Muscle of arm (tissue), 14 donors: ENCODE measurements at places on chromosomes 12 and 14. TPM values are rescaled to one million over a fixed set of nuclear protein-coding genes. Genes with fewer than 3 reads are reported as not detected.
A peak's percentile ranks its signal among the peaks of the same experiment; 100 is the strongest.

PLCZ1 gene
- polyA plus RNA-seq = not detected

GRCh38 chr14:61188978-61189808 lies 91.9 kb downstream of the TMEM30B start:
- peak; percentile 66 for DNase-seq

GRCh38 chr14:70289138-70289537 lies 70.3 kb downstream of the COX16 start:
- no peak for DNase-seq

GRCh38 chr12:132646850-132647249 lies 28.3 kb downstream of the P2RX2 start:
- DNase-seq = no peak

DNA sequence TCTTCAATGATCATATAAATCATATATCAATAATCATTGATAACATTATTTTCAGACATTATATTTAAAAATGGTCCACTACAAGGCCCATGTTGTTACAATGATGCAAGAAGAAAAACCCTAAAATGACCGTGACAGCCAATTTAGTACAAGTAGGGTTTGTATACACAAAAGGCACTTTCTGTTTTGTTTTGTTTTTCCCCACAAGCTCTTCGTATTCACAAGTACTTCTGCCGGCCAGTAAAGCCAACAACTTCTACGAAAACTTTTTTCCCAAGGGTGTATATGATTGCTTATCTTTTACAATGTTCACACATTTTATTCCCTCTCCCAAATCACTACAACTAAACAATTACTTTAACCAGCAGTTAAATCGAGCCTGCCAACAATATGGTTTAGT lies 9.6 kb downstream of the PTPRB start:
- no peak for DNase-seq

GRCh38 chr14:95944462-95944861 lies 67.8 kb downstream of the TUNAR start:
- no peak for DNase-seq

TCL1B gene
- polyA plus RNA-seq = not detected

DNA sequence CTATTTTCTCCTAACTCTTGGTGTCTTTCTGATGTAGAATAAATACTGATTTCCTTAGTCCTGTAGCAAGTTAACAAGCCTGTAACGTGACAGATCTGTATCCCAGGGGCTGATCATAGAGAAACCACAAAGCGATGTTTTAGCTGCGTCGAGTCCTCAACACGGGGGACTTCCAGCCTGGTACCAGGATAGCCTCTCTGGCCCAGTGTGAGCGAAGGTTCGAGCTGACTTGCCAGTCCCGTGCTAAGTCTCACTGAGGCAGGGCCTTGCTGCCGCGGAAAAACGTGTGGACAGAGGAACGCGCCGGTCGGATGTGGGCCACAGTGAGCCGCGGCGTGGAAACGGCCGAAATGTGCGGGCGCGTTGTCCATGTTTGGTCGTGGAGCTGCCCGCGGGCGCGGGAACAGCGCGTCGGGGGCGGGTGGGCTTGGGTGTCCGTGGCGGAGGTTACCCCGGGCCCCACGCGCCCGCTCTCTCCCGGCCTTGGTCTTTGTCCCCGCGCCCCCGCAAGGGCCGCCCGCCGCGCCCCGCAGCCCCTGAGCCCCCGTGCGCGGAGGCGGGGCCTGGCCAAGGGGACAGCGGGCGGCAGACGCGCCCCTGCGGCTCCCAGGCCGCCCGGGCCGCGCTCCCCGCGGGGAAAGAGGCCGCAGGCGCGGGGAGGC lies 531 bp upstream of the EML1 start:
- DNase-seq = no peak

SNAPC1 gene
- polyA plus RNA-seq = 6.0 TPM

- no peak for DNase-seq
Measured at GRCh38 chr14:102951034-102951433, 28.6 kb downstream of the AMN start.

EGLN3 gene
- polyA plus RNA-seq = 87.5 TPM

- peak; percentile 10 for DNase-seq
Measured at GRCh38 chr12:104339663-104340062, 36.1 kb downstream of the EID3 start.

TAS2R13 gene
- polyA plus RNA-seq = 0.11 TPM

GPR132 gene
- not detected for polyA plus RNA-seq

- no peak for DNase-seq
Measured at GRCh38 chr12:57090924-57091637, 2.2 kb downstream of the NAB2 start.

GRCh38 chr14:73238424-73238852 lies 1.1 kb downstream of the PAPLN start:
- DNase-seq = no peak

- DNase-seq = no peak
Measured at GRCh38 chr12:3087758-3088650, 10.8 kb downstream of the TSPAN9 start.

GRCh38 chr14:54901380-54902142 lies 1.1 kb downstream of the GCH1 start:
- no peak for DNase-seq

GRCh38 chr14:33782923-33783322 lies 168.0 kb downstream of the EGLN3 start:
- no peak for DNase-seq
